Hematopoietic multipotent progenitor cell treated with erythropoietin and hydrocortisone succinate and interleukin-3 and kit ligand, for 6 days (in vitro differentiated cells): ENCODE measurements at places on chromosomes 12 and 14.

- no peak for DNase-seq
Observed at GRCh38 chr14:100398044-100398443, 74.9 kb downstream of the SLC25A47 start.

GRCh38 chr12:111138016-111138415 lies 217.6 kb upstream of the MYL2 start:
- no peak for DNase-seq

DNA sequence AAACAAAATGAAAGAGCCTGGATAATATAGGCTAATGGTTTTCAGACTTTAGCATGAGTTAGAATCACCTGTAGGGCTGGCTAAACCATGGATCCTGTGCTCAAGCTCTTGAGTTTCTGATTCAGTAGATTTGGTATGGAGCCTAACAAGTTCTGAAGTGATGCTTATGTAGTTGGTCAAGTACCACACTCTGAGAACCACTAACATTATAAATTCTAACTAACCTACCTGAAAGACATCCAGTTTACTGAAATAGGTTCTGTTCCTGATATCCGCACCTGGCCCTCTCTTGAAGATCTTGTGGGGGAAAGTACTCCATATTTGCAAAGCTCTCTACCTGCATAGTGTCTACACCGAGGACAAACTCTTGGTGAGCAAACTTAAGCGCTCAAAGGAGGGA lies 59.4 kb upstream of the VSX2 start:
- no peak for DNase-seq

- no peak for DNase-seq
Observed at GRCh38 chr12:43826681-43827080, 9.2 kb upstream of the TMEM117 start.
